ENCODE measurements at places on chromosomes 4 and X.

DNA sequence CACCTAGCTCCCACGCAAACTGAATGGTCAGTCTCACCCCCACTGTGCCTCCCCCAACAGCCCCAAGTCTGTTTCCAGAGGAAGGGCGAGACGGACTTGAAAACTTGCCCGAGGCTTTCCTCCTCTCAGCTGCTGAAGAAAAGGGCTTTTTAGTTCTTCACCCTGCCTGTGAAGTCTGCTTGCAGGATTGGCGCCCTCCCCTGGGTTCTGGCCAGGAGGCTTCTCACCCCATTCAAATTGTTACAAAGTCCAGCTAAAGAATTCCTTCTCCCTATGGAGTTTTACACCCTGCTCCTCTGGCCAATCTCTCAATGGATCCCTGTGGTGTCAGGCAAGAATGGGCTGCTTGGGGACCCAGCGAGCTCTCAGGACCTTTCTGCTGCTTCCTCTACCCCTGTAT is 241.0 kb downstream of the AFF2 start:
- no peak for DNase-seq

- no peak for DNase-seq
Measured at GRCh38 chr4:6524436-6524835, 50.6 kb upstream of the MAN2B2 start.

DNA sequence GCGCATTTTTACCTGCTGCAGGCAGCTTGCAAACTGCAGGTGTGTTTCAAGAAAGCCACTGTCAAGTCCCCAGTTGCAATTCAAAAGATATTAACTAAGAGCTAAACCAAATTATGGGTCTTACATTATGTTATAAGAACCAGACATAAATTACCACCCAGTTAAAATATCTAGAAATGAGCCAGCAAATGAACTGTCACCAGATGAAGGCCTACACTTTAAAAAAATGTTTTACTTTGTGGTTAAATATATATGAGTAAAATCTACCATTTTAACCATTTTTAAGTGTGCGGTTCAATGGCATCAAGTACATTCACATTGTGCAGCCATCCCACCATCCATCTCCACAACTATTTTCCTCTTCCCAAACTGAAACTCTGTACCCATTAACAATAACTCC is 32.0 kb upstream of the TMEM131L start:
- DNase-seq = no peak

DNA sequence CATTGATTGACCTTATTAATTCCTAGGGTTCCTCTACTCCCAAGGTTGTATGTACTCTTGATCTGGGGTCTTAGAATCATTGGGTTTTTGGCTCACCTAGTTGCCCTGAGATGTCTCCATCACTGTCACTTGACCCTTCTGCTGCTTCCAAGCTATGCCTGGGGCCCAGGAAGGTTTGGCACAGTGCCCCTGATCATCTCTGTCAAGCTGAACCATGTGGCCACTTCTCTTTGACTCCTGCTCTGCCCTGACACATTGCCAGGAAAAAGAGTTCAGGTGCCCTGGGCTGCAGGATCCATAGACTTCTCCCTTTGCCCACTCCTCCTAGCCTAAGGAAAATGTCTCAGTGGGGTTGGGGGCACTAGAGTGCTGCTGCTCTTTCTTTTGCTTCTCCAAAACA is 3.9 kb upstream of the CHST7 start:
- peak; percentile 30 for DNase-seq

GRCh38 chrX:123967497-123967896 is 6.0 kb downstream of the STAG2 start:
- DNase-seq = no peak

GRCh38 chrX:152896450-152896849 is 1.4 kb upstream of the ZNF185 start:
- DNase-seq = no peak

DNA sequence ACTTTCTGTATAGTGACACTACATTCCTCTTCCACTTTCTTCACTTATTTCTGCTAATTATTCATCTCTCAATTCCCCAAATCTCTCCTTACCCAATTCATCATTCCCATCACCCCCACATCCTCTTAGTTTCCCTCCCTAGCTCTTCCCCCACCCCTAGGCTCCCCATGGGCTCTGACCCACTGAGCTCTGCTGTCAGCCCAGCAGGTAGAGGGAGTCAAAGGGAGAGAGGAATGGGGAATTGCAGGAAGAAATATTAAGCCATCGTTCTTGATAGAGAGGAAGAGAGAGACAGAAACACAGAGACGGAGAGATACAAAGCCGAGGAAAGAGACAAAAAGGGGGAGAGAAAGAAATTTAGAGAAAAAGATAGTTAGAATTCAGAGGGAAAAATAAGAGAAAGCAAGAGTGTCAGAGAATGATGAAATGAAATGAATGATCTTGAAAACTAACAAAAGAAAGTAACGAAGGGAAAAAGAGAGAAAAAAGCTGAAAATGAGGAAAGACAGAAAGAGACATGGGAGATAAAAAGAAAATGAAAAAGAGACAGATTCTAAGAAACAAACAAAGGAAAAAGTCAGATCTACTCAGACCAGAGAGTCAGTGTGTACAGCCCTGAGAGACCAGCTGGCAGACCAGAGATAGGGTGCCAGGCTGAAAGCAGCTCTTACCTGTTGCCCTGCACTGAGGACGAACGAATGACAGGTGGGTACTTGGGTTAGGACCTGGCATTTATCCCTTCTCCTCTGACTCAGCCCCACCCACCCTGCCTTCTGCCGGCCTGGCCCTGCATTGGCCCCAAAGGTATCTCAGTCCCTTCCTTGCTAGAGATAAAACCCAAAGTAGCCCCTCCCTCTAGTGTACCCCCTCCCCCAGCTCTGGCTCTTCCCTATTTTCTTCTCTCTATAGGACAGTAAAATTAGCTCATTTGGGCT is at the start of gene ALAS2:
Gene ALAS2, minus strand, starts transcription at position 707 of the 935 bp plus-strand sequence. CDS start 4,977 bp downstream, outside the sequence.
- no peak for DNase-seq

GRCh38 chrX:54808109-54808604 is 612 bp downstream of the MAGED2 start:
- DNase-seq = peak; percentile 76

- no peak for DNase-seq
Measured at GRCh38 chr4:172786039-172786792, 382.4 kb upstream of the GALNT7 start.

DNA sequence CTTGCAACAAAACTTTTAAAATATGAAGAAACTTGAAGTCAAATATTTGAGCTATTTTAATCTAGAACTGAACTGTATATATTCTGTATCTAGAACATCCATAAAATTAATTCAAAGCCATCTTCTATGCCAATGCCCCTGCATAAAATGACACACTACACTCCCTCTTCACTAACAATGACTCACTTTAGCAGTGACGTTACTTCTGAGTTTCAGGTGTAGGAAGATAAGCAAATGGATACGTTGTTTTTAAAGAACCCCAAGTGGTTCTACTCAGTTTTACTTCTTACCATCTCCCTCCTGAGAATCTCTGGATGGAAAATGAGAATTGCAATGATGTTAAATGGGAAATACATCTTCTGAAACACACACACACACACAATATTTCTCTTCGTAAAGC is 45.2 kb downstream of the CXXC4 start:
- no peak for DNase-seq

DNA sequence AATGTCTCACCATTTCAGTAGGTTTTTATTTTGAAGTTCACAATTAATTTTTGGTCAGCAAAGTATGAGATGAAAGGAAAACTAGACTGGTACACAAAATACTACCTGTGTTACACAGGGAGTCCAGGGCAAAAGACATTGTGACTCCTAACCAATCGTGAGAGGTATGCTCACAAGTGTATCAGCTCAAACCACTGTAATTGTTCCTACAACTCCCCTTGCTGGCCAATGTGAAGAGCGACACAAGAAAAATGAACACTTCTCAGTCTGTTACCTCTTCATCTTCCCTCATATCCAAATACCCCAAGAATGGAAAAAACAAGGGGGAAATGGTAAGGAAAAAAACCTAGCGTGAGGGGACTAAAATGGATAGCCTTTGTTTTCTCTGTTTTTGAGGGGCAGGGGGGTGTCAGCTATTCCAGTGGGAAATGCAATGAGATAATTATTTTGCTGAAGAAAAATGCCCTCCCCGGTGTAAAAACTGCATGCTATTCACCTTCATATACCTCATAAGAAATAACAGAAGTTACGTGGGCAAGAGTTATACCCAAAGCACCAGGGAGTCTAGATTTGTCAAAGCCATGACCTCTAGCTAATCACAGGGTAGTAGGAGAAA is 30.6 kb upstream of the NSUN7 start:
- no peak for DNase-seq

DNA sequence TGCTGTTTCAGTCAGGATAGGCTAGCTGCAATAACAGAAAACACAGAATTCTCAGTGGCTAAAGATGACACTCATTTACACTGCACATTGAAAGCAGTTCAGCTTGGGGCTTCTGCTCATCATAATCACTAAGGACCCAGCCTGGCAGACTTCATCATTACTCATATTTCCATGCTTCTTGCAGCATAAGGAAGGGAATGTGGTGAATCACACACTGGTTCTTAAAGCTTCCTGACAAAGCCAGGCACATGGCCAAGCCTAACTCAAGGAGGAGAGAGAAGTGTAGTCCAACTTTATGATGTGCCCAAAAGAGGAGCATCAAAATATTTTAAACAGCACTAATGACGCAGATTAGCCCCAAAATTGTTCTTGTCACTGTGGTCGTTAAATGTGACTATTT is 186.5 kb downstream of the BANK1 start:
- no peak for DNase-seq

DNA sequence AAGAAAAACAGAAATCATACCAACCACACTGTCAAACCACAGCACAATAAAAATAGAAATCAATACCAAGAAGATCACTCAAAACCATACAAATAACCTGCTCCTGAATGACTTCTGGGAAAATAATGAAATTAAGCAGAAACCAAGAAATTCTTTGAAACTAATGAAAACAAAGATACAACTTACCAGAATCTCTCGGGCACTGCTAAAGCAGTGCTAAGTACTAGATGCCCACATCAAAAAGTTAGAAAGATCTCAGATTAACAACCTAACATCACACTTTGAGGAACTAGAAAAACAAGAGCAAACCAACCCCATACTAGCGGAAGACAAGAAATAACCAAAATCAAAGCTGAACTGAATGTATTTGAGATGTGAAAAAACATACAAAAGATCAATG is 33.2 kb downstream of the AWAT2 start:
- no peak for DNase-seq

- peak; percentile 38 for DNase-seq
Measured at GRCh38 chr4:152534541-152535359, 1.1 kb downstream of the FBXW7 start.

- no peak for DNase-seq
Measured at GRCh38 chrX:125622899-125623298, 303.2 kb downstream of the TEX13C start.

DNA sequence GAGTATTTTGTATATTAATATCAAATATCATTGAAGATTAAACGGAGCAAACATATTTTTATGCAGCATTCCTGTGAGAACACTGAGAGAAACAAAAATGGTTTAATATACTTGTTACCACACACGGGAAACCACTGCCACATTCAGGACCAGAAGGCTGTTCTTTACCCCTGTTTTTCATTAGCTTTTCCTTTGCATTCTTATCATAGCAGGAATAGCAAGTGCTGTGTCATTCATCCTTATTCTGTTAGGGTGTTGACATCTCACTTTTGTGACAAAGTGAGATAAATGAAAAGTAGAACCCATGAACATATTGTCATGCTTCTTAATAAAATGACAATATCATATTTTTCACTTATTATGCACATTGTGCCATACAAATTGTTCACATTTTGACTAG is 212.4 kb upstream of the NDST4 start:
- DNase-seq = no peak

- no peak for DNase-seq
Measured at GRCh38 chr4:41420541-41420940, 117.4 kb upstream of the LIMCH1 start.

DNA sequence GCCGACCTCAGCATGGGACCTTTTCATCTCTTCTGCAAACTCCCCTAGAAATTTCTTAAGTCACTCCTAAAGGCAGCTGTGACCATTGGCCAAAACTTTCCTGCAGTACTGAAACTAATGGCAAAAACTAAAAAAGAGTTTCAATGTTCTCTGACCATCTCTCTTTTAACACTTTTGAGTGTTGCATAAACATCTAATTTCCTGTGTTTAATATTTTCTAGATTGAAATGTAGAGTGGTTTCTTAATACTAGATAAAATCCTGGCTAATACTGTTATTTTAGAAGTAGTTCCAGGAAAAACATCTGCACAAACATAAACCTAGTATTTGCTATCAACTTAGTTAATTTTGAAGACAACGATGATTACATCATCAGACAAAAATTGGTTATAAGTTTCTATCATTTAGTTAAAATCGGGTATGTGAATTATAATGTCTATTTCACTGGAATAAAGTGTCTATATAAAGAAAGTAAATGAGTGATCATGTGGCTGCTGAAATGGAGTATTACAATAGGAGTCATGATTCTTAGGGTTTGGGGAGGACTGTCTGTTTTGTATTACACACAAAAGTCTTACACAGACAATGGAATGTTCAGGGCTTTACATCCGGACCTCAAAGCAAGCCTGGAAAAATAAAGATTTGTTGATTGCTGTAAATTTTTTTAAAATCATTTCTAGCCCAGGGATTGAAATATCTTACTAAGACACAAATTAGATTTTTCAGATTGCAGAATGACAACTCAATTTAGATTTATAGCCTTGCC is 1323.4 kb downstream of the C4orf33 start:
- DNase-seq = no peak

DNA sequence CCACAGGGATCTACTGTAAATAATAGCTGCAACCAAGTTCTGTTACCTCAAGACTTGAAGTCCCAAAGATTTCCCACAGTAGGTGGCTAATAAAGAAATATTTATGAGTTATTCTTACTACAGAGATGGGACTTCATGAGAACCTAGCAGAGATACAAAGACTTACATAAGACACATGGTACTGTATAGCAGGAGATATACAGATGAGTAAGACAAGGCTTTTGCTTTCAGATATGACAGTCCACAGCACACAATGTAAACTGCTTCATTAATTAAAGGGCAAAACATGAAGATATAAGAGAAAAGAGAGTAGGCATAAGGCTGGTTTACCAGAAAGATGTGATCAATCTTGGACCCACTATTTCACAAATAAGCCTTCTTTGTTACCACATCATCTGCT is 6.6 kb downstream of the ANKRD17 start:
- DNase-seq = no peak

- DNase-seq = no peak
Measured at GRCh38 chr4:156635051-156635450, 336.5 kb downstream of the PDGFC start.

GRCh38 chr4:5203993-5204310 is 152.7 kb downstream of the STK32B start:
- no peak for DNase-seq

DNA sequence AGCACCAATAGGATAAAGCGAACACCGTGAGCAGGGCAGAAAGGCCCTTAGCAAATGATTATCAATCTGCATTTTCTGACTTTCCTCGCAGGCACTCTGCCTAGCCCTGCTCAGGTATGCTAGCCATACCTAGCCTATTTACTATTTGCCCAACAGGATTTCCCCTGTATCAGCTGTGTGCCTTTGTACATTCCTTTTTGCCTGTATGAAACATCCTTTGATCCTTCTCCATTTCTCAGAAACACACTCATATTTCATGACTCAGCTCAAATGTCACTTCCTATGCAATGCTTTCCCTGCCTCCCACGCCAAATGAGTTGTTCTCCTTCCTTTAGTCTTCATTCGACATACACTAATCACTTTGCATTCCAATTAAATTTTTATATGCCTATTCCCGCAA is 37.2 kb downstream of the PCDH7 start:
- no peak for DNase-seq
